DND-41 (cell line): ENCODE measurements at places on chromosomes 2 and 18.

- no peak for DNase-seq
These were observed 3.8 kb upstream of the CNDP1 start for GRCh38 chr18:74530584-74530862.

- DNase-seq: no peak
These were observed 10.8 kb upstream of the ALPP start for GRCh38 chr2:232367591-232368233.

GRCh38 chr2:156901373-156902031, 356.0 kb upstream of the GALNT5 start:
- peak; percentile 37 for DNase-seq

DNA sequence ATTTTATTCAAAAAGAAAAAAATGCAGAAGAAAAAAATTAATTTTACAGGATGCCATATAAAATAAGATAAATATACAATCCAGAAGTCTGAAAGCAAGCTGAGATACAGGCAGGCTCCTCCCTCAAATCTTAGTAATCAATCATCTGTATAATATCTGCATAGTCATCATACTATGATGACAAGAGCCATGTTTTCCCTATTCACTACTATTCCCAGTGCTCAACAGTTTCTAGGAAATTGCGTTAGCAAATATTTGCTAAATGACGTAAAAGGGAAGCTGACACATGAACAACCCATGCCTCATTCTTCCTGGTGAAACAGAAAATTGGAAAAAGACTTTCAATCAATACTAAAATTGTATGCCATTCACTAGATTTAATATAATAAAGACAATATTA, 793.2 kb downstream of the SUCLG1 start:
- no peak for DNase-seq

- DNase-seq: no peak
These were observed 83.2 kb downstream of the BCL2 start for GRCh38 chr18:63236406-63236805.

DNA sequence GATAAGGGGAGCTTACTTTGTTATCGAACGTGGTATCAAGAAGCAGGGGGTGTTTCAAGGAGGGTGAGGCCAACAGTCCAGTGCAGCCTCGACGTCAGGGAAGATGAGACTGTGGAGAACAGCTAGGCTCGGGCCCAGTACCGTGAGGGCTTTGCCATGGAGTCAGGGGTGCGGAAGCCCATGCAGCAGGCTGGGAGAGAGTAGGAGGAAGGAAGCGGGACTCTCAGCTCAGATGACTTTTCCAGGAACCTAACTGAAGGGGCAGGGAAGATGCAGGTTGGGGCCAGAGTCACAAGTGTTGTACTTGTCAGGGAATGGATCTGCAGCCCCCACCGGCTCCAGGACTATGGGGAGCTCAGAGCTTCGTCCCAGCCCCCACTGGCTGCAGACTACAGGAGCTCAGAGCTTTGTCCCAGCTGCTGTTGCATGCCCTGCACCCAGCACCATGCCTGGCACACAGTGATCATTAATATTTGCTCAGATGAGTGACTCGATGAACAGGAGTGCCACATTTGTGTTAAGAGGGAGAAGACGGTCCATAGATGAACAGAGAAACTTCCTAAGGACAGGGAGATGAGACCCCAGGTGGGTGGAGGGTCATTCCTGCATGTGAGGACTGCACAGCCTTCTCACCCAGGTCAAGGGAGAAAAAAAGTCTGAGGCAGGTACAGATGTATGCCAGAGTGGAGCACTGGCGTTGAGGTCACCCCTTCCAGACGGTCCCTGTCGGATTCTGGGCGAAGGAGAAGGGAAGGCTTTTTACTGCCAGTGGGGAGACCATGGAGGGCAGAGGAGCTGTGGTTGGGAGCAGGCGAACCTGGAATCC, 36.4 kb downstream of the PTGR3 start:
- no peak for DNase-seq

- DNase-seq: no peak
These were observed 36.8 kb upstream of the TRAPPC8 start for GRCh38 chr18:31979714-31980113.

- no peak for DNase-seq
These were observed 55.9 kb downstream of the MOB4 start for GRCh38 chr2:197571627-197572271.

GRCh38 chr18:36078751-36079529, 11.6 kb upstream of the RPRD1A start:
- no peak for DNase-seq

DNA sequence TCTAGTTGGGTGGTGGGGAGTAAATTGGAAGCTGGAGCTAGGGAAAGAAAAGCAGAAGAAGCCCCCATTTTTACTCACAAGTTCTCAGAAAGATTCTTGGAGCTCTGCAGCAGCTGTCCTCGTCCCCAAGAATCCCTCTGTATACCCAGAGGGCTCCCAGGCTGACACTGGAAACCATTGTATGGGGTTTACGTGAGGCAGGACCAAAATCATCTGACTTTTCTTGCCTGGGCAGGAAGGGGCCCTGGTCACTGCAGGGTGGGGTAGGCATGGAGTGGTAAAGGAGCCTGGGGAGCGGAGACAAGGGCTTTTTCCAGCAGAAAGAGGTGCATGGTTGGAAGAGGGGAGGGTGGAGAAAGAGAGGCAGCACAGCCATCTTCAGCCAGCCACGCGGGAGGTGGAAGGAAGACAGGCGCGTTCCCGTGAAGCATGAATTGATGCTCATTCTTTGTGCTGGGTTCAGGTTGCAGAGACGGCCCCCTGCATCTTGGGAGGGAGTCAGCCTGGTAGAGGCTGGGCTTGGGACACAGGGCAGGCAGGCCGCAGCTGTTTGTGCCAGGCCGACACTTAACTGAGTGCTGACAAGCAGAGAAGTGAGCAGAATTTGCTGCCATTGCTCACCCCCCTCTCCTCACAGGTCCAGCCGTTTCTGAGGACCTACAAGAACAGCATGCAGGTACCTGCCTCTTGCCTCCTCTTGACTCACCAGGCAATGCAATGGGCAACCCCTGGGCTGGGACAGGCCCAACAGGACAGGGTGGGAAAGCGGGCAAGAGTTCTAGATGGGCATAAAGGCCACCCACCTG, 94.8 kb downstream of the PLB1 start:
- DNase-seq: no peak

GRCh38 chr2:20632446-20632990, 18.4 kb downstream of the HS1BP3 start:
- DNase-seq: no peak

- DNase-seq: no peak
These were observed 67.1 kb downstream of the ANTXR1 start for GRCh38 chr2:69080071-69080470.

GRCh38 chr2:8276026-8276425, 405.8 kb upstream of the ID2 start:
- DNase-seq: no peak

GRCh38 chr2:193561054-193561453, 1366.3 kb upstream of the TMEFF2 start:
- DNase-seq: no peak

DNA sequence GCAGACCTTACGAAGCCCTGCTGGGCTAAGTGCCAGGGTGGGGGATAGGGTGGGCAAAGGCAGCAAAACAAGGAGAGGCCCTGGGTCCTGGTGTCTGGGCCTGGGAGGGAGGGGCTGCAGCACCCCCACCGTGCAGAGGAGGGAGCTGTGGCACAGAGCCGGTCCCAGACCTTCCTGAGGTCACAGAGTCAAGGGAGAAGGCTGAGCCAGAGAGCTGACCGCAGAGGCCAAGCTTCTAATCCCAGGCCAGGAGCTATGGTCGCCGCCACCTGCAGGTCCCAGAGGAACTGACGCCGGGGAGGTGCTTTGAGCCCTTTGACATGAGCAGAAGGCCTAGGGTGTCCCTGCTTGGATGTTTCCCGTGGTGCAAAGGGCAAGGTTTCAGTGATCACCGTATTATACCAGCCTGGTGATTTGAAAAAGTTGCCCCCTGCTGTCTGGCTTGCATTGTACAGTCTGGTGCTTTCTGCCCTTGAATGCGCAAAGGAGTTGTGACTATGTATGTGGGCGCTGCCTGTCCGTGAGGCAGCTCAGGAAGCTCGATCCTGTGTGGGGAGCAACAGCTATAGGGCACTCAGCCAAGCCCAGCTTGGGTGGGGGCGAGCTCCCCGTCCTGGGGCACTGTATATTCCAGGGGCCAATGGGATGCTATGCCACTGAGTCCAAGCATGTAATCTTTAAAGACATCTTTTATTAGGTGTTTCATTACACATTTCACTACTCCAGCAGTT, 44.3 kb downstream of the EDAR start:
- DNase-seq: no peak

DNA sequence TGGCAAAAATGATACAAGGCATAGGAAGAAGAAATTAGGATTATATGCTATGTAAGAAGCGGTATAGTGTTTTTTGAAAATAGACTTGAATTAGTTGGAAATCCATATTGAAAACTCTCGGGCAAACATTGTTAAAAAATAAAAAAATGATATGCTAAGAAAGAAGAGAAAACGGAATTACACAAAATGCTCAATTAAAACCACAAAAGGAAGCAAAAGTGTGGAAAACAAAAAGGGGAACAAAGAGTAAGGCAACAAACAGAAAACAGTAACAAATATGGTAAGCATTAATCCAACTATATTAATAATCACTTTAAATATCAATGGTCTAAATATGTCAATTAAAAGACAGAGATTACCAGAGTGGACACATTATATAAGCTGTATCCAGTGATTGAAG, 58.4 kb downstream of the TXNL1 start:
- DNase-seq: no peak

GRCh38 chr18:77668219-77668618, 418.6 kb downstream of the GALR1 start:
- no peak for DNase-seq

DNA sequence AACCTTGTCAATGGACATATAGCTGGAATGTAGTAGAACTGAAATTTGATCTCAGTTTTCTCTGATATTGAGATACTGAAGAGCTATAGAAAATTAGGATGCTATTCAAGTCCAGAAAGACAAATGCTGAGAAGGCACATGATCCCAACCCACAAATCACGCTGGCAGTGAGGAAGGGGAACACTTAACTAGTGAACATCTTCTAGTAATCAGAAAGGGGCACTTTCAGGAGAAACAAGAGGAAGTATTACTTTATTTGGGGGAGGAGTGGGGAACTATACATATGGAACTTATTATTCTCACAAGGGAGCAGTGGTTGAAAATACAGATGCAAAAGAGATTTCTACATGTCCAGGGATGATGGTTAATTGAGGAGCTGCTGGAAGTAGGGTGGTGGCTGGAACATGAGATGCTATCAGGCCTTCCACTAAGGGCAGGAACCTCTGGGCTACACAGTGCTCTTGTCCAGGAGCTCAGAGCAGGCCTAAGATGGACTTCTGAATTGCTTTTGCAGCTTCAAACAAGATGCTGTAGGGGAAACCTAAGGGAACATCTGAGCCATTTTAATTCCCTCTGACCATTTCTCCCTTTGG, 79.3 kb downstream of the TGFA start:
- DNase-seq: no peak

GRCh38 chr2:238207006-238207405, 3.5 kb upstream of the ILKAP start:
- no peak for DNase-seq

DNA sequence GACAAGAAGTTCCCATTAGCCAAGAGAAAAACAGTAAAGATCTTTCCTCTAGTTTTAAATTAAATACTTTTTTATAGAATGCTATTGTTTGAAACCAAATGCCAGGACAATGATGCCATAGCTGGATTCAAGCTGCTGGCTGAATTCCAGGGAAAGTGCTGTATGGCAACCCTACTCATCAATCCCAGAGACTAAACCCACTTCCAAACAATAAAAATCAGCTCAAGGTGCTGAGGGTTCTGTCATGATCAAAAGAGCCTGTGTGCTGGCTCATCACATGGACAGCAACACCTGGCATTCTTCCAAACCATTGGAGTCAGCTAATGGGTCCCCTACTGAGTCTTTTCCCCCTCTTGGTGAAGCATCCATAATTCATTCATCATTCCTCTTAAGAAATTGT, 53.7 kb upstream of the PARD3B start:
- DNase-seq: no peak

DNA sequence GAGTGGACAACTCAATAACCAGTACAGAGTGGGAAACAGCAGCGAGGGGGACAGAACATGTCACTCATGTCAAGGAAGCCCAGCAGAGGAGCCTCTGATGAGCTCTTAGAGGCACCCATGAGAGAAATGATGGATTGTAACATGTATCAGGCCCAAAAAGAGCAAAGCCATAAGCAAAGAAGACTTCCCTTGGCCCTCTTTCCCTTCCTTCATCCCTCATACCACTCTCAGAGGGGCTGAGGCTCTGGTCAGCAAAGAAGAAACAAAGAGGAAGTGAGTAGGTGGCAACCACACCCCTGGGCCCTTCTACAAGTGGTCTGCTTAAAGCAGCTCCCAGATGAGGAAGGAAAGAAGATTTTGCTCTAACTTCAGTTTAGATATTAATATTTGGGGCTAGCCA, 112.8 kb downstream of the CDC42EP3 start:
- DNase-seq: no peak

DNA sequence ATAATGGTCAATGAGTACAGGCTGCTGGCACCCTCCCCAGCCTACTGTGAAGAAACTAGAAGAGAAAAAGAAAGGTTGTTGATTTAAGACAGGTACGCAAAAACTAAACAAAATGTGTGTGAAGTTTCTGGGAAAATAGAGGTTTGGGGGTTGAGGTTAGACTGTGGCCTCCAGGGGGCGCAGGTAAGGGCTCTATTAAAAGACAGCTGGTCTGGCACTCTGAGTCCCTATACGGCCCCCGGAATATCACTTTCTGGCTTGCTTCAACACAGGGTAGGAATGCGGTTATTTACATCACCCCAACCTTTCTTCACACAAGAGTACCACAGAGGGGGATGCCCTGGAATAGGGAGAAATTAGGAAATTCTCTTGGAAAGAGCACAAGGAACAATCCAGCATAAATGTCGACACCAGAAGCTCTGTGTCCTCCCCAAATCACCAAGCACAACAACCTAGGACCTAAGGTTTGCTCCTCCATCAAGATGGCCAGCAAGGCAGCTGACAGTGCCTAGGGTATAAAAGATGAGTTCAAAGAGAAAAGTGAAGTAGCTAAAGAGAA, 480.8 kb upstream of the KLHL29 start:
- peak; percentile 24 for DNase-seq

- no peak for DNase-seq
These were observed 88.2 kb upstream of the HNRNPA3 start for GRCh38 chr2:177124371-177124770.
